ENCODE measurements at places on chromosomes 2 and 18.

- no peak for DNase-seq
Observed at GRCh38 chr18:45325778-45326177, 289.5 kb upstream of the SLC14A2 start.

- DNase-seq, result no peak
Observed at GRCh38 chr2:67323209-67323991, 73.7 kb upstream of the ETAA1 start.

DNA sequence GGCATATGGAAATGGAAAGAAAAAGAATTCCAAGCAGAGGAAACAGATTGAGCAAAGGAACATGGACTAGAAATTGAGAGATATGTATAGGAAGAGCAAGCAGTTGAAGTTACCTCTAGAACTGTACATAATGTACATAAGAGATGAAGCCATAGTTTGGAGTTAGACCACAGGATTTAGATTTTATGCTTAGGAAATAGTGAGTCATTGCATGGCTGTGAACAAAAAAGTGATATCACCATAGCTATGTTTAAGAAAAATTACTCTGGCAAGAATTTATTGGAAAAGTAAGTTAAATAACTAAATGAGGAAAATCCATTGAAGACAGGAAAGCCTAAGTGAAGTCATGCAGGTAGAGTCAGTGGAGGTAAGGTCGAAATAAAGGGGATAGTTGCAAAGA is 99.4 kb upstream of the GALNT5 start:
- no peak for DNase-seq

DNA sequence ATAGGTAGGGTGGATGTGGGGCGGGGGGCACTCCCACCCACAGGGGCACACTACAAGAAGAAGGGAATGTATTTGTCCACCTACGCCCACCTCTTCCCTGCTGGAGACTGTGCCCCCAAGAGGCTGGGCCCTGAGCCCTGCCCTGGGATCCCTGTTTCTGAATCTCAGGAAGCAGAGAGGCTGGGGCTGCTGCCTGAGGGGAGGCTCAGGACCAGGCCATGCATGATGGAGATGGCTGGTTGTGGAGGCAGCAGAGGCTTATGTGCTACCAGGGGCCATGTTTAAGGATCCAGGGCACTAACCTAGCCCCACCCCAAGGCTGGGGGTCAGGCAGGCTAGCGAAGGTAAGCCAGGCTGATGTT is 81.1 kb upstream of the OTOF start:
- no peak for DNase-seq

DNA sequence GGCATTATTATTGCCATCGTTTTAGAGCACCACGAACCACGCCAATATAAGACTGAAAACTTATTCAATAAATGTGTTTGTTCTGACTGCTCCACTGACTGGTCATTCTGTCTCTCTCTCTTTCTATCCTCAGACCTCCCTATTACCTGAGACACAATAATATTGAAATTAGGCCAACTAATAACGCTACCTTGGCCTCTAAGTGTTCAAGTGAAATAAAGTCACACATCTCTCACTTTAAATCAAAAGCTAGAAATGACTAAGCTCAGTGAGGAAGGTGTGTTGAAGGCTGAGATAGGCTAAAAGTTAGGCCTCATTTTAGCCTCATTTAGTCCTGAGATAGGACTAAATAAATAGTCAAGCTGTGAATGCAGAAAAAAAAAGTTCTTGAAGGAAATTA is 38.8 kb downstream of the G6PC2 start:
- DNase-seq, result no peak

DNA sequence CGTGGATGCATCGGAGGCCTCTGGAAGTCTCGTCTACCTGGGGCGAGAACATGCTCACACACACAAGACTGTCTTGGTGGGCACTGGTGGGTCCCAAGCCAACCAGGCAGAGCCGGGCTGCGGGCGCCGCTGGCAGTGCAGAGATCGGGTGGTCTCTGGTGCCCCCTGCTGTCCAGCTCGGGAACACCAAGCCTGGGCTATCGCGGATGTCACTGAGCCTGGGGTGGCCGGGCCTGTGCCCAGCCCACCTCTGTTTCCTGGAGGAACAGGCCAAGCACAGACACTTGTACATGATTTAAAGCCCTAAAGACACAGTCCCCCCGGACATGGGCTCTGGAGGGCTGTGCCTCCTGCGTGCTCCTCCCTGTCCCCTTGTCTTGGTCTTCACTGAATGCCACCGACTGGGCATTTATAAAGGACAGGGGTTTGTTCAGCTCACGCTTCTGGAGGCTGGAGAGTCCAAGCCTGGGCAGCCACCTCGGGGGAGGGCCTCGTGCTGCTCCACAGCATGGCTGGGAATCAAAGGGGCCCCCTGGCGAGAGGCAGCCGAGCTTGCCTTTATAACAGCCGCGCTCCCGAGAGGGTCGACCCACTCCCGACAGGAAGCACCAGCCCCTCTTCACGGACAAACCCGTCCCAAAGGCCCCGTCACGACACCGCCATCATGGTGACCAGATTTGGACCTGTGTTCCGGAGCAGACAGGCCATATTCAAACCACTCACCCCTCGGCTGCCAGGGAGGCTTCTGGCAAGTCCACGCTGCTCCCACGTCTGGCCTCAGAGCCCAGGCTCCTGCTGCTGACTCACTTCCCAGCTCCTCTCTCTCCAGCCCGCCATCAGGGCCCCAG is 3.6 kb upstream of the OTOS start:
- DNase-seq, result no peak

GRCh38 chr18:74116633-74117554 is 30.7 kb downstream of the FBXO15 start:
- DNase-seq, result peak; percentile 32

- DNase-seq, result no peak
Observed at GRCh38 chr2:174233771-174234275, 14.5 kb downstream of the OLA1 start.

GRCh38 chr2:123644053-123644452 is 381.0 kb upstream of the CNTNAP5 start:
- no peak for DNase-seq

- peak; percentile 10 for DNase-seq
Observed at GRCh38 chr18:32576296-32576916, 105.7 kb upstream of the GAREM1 start.

DNA sequence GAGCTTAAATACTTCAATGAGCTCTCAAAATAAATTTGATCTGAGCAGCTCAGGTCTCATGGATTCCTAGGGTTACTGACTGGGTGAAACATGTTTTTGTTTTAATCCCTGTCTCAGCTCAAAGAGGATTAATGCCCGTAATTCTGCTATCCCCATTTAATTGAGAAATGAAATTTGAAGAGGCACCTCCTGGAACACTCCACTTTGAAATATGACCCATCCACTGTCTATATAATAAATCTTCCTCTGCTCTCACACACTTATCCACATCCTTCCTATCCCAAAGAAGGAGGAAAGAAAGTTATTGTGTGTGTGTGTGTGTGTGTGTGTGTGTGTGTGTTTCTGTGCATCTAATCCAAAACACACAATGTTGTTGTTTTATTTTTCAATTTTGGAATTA is 2082.4 kb upstream of the PIK3C3 start:
- DNase-seq, result no peak

- no peak for DNase-seq
Observed at GRCh38 chr2:1227274-1227900, 185.9 kb upstream of the TPO start.

DNA sequence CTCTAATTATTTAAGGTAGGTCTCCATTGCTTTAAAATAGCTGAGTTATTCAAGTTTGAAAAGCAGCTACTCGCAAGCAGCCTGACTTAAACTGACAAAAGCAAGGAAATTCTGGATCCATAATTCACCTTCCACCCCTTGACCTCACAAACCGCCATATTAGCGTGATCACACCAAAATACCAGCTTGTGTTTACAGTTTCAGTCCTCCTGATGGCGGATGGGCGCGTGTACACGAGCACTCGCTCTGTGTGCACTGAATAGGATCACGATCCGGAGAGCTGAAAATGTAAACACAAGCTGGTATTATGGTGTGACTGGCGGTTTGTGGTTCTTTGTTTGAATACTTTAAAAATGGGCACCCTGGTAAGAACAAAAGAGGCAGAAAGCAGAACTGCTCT is 42.4 kb upstream of the PSMD14 start:
- DNase-seq, result no peak

DNA sequence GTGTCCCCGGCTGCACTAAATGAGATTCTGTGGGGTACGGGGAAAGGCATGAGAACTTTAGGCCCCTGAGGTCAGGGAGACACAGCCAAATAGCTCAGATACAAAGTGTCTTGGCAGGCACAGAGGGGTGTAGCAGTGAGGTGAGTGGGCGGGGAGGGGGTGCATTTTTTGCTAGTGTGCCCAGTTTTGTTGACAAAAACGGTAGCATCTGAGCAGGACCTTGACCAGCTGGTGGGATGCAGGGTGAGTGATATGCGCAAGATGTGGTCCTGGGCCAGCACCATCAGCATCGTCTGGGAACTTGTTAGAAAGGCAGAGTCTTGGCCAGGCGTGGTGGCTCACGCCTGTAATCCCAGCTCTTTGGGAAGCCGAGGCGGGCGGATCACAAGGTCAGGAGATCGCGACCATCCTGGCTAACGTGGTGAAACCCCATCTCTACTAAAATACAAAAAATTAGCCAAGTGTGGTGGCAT is 127.3 kb upstream of the LGALSL start:
- DNase-seq, result no peak

DNA sequence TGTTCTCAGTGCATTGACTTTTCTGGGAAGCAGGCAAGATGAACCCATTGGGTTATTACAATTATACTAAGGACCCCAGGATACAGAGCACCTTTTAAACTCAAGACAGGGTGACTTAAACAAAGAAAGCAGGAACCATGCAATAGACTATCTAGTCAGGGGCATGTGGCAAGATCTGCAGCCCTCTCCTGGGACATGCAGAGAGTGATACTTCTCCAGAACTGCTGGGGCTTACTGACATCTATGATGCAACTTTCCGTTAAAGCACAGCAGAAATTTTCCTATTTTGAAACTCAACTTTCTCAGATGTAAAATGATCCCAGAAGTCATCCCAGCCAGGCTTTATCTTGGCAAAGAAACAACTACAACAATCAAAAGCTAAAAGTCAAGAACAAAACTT is 162.2 kb upstream of the HNMT start:
- no peak for DNase-seq

- DNase-seq, result peak; percentile 36
Observed at GRCh38 chr2:48531141-48531648, 1.2 kb downstream of the STON1 start.

GRCh38 chr2:46009315-46009714 is 287.9 kb upstream of the EPAS1 start:
- DNase-seq, result no peak

GRCh38 chr18:5626130-5626880 is 82.5 kb upstream of the EPB41L3 start:
- no peak for DNase-seq

DNA sequence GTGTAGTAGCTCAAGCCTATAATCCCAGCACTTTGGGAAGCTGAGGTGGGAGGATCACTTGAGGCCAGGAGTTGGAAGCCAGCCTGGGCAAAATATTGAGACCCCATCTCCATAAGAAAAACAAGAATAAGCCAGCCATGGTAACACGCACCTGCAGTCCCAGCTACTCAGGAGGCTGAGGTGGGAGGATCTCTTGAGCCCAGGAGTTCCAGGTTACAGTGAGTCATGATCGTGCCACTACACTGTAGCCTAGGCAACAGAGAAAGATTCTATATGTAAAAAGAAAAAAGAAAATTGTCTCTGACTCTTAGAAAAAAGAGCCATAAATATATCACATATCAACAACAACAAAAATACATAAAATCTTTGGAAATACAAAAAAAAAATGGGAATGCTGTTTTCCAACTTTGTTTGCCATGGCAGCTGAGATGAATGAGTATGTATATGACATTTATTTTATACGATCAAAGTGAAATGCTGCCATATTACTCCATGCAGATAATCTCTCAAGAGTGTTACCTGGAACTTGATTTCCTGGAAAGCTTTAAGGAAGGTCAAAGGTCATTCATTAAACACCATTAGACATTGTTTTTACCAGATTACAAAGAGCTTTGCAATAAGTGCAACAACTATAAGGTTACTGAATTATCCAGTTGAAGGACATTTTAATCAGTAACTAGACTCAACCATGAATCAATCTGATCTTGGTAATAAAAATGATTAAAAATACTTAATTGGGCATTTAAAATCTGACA is 19.7 kb upstream of the DAPL1 start:
- DNase-seq, result no peak

DNA sequence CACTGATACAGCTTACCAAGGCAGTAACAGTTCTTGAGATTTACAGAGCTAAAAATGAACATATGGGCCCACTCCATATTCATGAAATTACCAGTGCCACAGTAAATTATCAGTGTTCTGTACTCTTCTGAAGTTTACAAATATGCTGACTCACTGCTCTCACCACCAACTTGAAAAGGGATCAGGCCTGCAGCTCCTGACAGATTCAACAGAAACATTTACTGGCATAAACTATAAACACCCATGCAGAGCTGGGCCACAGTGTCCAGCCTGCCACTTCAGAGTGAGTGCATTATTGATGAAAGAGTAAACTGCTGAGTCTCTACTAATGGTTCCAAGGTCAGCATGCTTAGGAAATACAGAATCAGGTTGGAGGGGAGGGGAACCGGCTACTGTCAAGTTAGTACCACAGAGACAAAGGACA is 83.1 kb downstream of the FARSB start:
- DNase-seq, result no peak

DNA sequence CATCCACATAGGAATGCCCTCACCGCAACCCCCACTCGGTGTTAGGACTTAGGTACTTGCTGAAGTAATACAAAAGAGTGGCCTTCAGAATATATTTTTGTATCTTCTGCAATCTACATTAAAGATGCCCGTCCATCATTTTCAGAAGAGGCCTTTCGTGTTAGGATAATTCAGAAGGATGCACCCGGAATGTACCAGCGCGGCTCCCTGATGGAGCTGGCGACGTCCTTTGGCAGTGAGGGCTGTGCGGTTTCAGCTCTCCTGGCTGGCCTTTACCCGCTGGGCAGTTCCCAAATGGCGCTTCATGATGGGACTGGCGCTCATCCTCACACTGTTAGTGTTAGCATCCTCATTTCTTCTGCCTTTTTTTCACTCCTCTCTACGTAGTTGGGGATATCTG is 15.3 kb downstream of the TWIST2 start:
- no peak for DNase-seq

- DNase-seq, result no peak
Observed at GRCh38 chr2:191020742-191021381, 6.9 kb upstream of the STAT1 start.

DNA sequence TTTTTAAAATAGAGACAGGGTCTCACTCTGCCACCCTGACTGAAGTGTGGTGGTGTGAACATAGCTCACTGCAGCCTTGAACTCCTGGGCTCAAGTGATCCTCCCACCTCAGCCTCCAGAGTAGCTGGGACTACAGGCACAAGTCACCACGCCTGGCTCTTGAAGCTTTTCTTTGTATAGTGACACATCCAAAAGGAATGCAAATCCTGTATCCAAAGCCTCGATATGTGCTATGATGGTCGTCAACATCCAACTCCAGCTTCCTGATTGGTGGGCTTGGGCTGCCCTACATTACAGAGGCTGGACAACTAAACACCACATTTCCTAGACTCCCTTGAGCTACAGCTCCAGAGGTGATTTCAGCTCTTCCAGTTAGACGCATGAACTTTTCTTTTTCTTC is 101.7 kb upstream of the PGAP1 start:
- DNase-seq, result peak; percentile 28

All from smooth muscle cell of the brain vasculature (primary cell).